ENCODE measurements at places on chromosomes 2 and 18.

GRCh38 chr2:209380293-209380692 lies 43.6 kb upstream of the MAP2 start:
- DNase-seq, result no peak

DNA sequence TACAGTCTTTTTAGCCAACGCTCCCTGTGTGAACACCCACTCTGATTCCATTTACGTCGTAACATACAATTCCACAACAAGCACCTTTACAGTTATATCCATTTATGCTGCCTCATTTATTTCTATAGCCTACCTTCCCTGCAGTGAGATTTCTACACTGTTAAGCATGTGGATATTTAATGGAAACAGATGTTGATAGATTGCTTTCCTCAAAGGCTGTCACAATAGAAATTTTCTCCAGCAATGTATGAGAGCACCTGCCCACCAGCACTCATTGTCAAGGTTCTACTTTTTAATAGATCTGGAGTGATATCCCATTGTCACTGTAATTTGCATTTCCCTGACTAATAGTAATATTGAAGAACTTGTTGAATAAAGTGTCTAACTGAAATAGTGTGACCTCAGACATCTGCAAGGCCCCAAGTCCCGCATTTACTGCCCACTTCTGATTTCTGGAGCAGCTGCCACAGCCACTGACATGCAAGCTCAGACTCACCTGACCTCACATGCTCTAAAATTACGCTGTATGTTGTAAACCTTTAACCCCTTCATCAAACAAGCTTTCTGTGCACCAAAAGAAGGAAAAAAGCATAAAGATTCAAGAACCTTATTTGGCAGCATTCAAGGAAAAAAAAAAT lies 295.1 kb downstream of the CNTNAP5 start:
- DNase-seq, result no peak

GRCh38 chr2:233563663-233564430 lies 2.7 kb downstream of the USP40 start:
- DNase-seq, result no peak

DNA sequence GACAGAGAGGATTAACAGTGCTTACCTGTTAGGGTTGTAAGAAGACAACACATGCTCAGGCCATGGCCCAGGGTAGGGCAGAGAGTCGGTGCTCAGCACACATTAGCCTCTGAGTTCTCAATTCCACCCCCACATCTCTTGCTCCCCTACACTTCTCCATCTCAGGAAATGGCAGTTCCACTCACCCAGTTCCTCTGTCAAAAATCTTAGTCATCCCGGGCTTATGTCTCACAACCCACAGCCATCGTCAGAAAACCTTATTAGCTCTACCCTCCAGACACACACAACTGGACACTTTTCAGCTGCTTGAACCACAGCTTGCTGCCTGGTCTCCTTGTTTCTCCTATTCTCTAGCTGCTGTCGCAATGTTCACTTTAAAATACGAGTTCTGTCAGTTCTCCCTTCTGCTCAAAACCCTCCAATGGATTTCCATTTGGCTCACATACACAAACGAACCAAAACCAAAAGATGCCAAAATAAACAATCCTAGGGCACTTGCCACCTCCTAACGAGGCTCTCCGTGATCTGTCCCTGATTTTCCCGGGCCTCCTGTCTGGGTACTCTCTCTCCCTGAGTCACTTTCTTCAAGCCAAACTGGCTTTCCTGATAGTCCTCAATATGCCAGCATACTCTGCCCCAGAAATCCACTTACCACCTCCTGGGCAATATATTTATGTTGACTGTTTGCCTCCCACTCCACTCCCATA lies 89.7 kb downstream of the KCTD1 start:
- DNase-seq, result peak; percentile 4

GRCh38 chr2:218186355-218186766 lies 19.6 kb upstream of the CXCR1 start:
- DNase-seq, result peak; percentile 62

DNA sequence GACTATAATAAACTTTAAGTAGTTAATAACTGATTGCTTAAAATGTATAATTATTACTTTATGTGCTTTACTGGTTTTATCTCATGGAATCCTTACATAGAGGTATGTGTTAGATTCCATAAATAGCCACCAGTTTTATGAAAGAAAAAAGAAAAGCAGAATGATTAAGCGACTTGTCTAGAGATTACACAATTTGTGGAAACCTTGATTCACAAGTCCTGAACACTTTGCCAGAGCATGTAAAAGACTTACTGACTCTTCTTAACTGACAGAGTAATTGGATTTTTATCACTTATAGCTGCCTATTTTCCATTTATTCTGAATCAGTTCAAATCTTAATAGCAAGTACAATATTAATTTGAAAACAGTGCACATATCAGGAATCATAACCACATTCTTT lies 448.7 kb upstream of the NETO1 start:
- no peak for DNase-seq

DNA sequence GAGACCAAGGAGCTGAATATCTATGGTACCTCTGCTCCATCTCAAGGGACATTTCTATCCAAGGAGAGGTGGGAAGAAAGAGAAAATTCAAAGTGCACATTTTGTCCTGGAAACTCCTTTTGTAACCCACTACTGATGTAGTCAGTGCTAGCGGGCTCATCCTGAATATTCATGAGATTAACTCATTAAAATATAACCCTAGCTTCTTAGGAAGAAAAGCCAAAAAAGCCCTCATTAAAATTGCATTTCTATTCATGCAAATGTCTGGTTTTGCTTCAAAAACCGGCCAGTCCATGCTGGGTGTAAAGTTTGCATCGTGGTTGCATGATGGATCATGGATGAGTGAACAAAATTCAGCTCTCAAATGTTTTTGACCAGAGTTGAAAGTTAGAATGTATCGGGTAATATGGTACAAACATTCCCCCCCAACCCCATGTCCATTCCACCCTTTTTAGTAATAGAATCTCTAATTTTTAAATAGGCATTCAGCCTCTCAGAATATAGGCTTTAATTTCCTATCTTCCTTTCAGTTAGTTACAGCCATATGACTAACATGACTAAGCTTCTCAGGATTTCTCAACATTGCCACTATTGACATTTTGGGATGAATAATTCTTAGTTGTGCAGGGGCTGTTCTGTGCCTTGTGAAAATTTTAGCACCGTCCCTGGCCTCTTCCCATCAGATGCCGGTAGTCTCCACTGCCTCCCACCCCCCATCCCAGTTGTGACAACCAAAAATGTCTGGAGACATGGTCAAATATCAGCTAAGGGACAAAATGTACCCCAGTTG lies 104.2 kb upstream of the RND3 start:
- no peak for DNase-seq

DNA sequence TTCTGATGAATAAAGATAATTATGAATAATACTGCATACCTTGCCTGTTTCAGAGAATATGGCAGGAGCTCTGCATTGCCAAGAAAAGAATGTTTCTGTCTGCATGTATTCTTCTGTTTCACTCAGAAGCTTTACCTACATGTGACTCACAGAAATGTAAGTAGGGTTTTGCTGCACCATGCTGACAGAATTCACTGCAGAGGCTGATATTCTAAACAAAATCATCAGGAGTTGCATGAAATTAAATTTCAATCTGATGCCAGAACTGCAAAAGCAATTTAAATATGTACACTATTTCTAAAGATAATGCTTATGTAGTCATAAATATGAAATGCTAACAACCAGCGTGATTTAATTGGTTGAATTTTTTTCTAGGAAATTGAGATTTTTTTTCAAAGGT lies 332.8 kb upstream of the FSHR start:
- no peak for DNase-seq

DNA sequence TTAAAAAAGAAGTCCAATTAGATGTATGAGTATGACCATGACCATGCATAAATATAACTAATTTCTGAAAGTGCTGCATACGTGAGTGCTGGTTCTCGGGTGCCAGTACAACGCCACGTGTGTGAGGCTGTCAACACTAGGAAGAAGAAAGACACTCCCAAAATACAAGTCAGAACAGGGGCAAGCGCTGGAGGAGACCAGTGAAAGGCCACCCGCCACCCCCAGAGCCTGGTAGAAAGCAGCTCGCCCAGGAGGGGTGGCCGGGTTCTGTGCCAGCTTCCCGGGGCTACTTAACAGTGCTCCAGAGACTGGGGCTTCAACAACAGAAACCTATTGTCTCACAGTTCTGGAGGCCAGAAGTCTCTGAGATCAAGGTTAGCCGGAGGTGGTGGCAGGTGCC lies 147.6 kb downstream of the RTP5 start:
- DNase-seq, result no peak

DNA sequence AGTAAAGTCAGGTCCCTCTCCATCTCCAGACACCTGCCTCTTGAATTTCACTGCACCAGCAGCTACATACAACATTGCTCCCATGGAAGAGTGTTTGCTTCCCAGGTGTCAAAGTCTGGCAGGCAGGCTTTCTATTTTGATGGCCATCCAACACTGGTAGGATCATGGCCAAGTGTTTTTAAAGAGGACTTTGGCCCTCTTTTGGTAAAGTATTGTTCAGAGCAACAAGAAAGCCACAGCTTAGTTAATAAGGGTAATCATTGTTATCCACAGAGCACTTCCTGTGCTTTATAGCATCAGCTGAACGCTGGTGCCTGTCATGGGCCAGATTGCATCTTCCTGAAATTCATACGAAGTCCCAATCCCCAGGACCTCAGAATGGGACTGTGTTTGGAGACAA lies 133.2 kb downstream of the NCK2 start:
- no peak for DNase-seq

GRCh38 chr2:241577413-241578122 lies 19.0 kb downstream of the BOK start:
- no peak for DNase-seq

GRCh38 chr2:83063511-83063910 lies 1395.6 kb downstream of the SUCLG1 start:
- DNase-seq, result no peak

DNA sequence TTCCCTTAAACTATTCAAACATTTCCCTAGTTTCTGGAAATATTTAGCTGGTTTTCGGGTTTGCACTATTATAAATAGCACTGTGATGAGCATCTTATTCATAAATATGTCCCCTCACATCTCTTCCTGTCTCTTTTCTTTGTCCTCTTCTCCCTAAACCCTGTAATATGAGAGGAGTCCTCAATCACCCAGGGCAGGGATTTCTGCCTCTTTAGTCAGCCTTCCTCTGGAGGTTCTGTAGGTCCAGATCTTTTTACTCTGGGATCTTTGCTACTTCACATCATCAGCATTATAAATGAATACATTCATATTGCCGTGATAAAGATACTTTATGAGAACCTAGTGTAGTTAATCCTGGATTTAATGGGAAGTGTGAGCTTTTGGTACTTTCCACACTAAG lies 87.9 kb upstream of the TTN start:
- DNase-seq, result no peak

GRCh38 chr2:16077601-16078000 lies 137.3 kb downstream of the MYCN start:
- no peak for DNase-seq

DNA sequence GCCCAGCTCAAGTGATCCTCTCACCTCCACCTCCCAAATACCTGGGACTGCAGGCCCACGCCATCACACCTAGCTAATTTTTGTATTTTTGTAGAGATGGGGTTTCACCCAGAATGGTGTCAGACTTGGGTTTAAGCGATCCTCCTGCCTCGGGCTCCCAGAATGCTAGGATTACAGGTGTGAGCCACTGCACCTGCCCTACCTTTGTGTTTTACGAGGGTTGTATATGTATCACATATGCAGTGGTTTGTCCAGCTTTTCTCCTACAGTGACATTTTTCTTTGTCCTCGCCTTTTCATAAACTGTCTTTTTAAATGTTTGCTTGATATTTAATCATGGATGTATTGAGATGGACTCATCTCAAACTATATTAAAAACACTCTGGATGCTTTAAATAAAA lies 38.5 kb downstream of the AGAP1 start:
- DNase-seq, result no peak

DNA sequence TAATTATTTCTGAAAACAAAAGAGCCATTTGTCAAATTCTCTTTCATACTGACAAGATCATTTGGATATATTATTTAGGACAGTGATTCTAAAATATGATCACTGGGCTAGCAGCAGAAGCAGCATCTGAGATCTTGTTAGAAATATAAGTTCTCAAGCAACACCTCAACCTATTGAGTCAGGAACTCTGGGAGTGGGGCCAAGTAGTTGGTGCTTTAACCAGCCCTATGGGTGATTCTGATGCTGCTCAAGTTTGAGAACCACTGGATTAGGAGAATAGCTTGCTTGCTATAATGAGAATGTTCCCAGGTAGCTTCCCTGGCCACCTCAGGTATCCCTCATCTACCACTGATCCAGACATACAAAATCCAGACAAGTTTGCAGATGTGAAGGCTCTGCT lies 466.9 kb upstream of the CELF4 start:
- no peak for DNase-seq

DNA sequence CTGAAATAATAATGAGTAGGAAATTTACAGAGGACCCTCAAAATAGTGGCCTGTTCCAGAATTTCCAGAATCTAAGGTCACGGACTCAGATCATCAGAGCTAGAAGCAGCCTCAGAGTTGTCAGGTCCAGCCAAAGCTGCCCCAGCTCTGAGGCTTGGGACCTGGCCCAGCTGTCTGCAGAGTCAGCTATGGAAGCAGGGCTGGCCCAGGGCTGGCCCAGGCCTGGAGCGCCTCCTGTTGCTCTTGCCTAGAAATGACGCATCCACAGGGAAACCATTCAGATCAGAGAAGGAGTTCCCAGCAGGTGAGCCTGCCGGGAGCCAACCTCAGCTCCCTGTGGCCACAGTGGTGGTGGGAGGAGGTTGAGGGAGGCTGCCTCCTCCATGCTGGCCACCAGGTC lies 106.7 kb upstream of the ARL4C start:
- no peak for DNase-seq

DNA sequence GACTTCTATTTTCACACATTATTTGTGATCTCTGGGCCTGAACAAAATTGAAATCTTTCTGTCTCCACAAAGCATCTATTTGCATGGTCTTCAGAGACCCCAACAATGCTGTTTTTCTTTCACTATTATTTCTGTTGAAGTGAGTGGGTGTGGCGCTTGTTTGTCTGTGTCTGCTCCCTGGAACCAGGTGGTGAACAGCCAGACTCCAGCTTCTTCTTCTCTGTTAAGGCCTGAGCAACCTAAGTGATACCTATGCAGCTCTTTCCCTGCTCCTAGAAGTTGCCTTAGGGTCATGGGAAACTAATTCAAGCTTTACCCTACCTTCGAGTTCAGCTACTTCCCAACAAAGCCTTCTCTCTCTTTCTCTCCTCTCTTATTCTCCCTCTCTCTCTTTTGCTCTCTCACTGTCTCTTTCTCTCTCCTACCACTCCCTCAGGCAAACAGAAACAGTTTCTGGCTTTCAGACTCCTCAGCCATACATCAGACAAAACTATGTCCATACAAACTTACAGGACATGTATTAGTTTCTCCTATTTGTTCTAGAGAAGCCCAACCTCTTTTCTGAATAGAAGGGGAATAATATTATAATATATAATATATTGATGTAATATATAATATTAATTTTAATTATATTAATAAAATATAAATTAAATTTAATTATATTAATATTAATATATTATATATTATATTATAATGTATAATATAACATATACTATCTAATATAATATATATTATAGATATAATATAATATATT lies 552.5 kb downstream of the DSC3 start:
- no peak for DNase-seq

- no peak for DNase-seq
Measured at GRCh38 chr2:237704501-237705434, 77.4 kb downstream of the LRRFIP1 start.

GRCh38 chr2:62577994-62578781 lies 72.2 kb upstream of the TMEM17 start:
- no peak for DNase-seq

- DNase-seq, result no peak
Measured at GRCh38 chr2:220120041-220120440, 492.6 kb downstream of the SLC4A3 start.

All from activated naive CD8-positive, alpha-beta T cell treated with anti-CD3 and anti-CD28 coated beads for 36 hours (primary cell).